GM06990 (cell line): ENCODE measurements at places on chromosomes 1 and 21.

GRCh38 chr1:55164906-55165305 lies 50.3 kb downstream of the USP24 start:
- DNase-seq = no peak

DNA sequence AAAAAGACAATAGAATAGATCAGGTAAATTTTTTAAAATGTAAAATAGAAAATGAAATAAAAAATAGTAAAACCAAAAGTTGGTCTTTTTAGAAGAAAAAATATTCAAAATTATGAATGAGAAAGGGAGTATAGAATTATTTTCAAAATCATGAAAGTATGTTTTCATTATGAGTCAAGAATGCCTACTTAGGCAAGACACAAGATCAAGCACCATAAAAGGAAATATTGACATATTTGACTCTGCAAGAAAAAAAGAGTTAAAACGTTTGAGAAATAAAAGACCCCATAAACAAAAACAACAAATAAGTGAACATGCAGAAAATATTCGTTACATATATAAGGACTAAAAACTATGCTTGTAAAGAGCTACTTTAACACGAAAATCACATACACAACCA lies 4.8 kb upstream of the COX20 start:
- no peak for DNase-seq

DNA sequence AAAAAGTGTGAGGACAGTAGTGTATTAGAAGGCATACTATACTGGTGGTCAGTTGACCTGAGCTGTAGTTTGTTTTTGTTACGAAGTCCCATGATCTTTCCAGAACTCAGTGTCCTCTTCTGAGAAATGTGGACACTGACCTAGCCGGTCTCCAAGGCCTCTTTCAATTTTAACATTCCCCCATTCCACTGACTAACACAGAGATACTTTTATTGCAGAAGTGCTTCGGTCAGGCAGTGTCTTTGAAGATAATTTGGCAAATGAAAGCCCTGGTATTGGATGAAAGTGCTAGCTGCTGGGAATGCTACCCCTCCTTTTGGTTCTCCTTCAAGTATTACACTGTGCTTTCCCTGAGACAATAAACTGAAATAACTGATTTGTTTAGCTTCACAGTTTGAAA lies 89.4 kb downstream of the LMO4 start:
- DNase-seq = no peak

GRCh38 chr1:91501523-91501851 lies 836 bp downstream of the CDC7 start:
- no peak for DNase-seq

- no peak for DNase-seq
Observed at GRCh38 chr1:65722461-65722860, 70.2 kb upstream of the PDE4B start.

DNA sequence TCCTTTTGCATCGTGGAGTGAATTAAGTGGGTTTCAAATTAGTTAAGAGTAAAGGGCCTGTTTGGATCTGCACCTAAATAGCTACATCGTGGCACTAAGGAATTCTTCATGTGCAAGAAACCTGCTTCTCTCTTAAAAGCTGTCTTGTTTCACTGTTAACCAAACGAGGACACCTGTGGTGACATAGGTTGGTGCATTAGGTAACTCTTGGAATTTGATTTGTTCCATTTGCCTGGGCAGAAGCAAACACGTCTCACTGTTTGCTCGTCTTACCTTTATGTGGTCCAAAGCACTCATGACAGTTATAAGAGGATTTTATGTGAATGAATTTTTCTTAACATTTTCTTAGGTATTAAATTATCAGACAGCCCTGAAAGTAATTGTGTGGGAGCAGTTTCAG lies 60.9 kb downstream of the PRDM2 start:
- no peak for DNase-seq

GRCh38 chr1:37085393-37085792 lies 51.1 kb upstream of the GRIK3 start:
- DNase-seq = no peak

DNA sequence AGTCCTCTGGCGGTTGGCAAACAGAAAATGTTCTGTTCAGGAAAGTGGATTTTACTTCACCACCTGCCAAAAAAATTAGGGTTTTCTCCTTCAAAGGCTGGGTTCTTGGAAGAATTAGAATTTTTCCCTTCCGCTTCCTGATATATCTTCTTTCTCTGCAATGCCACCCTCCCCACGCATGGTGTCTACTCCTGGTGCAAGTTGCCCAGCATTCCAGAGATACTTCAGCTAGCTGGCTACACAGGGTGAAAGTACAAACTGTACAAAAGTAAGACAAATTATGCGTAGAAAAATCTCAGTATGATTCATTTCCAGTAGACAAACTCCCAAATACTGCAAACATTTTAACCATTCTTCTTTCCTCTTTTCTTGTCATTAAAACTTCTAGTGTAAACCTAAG lies 430.1 kb upstream of the ESRRG start:
- DNase-seq = no peak

- DNase-seq = no peak
Observed at GRCh38 chr1:162587347-162587746, 25.8 kb downstream of the UAP1 start.

- no peak for DNase-seq
Observed at GRCh38 chr1:78519446-78519845, 28.7 kb downstream of the PTGFR start.

- no peak for DNase-seq
Observed at GRCh38 chr21:18178509-18178908, 66.1 kb upstream of the CHODL start.

GRCh38 chr21:28393279-28393678 lies 599.4 kb downstream of the LTN1 start:
- DNase-seq = no peak

GRCh38 chr1:119987686-119988085 lies 81.8 kb downstream of the NOTCH2 start:
- DNase-seq = no peak

- no peak for DNase-seq
Observed at GRCh38 chr1:39021426-39021825, 4.7 kb upstream of the NDUFS5 start.

GRCh38 chr1:89022167-89022959 lies at the start of gene GBP3:
Gene GBP3, minus strand, starts transcription at chr1:89022866. Its CDS starts 2,145 bp downstream, at chr1:89020721.
- DNase-seq = no peak

GRCh38 chr1:88228114-88228513 lies 456.0 kb upstream of the PKN2 start:
- DNase-seq = no peak

GRCh38 chr1:160656737-160657136 lies 9.9 kb upstream of the SLAMF1 start:
- no peak for DNase-seq

DNA sequence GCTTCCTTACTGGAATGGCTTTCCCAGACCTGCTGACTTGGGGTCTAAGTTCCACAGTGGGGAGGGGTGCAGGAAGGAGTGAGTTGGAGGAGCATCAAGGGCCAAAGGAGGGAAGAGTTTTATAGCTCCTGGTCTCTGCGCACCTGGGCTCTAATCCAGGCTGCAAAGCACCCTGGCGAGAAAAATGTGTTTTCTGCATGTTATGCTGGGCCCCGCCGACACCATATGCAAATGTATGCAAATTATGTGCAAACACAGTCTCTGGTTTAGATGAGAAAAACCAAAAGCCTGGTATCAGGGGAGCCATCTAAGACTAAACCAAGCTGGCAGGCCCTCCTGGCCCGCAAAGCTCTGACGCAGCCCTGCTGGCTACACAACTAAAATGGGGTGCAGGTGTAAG lies 95.0 kb downstream of the VWA5B1 start:
- no peak for DNase-seq

GRCh38 chr1:65316233-65316632 lies 6.9 kb downstream of the DNAJC6 start:
- no peak for DNase-seq

DNA sequence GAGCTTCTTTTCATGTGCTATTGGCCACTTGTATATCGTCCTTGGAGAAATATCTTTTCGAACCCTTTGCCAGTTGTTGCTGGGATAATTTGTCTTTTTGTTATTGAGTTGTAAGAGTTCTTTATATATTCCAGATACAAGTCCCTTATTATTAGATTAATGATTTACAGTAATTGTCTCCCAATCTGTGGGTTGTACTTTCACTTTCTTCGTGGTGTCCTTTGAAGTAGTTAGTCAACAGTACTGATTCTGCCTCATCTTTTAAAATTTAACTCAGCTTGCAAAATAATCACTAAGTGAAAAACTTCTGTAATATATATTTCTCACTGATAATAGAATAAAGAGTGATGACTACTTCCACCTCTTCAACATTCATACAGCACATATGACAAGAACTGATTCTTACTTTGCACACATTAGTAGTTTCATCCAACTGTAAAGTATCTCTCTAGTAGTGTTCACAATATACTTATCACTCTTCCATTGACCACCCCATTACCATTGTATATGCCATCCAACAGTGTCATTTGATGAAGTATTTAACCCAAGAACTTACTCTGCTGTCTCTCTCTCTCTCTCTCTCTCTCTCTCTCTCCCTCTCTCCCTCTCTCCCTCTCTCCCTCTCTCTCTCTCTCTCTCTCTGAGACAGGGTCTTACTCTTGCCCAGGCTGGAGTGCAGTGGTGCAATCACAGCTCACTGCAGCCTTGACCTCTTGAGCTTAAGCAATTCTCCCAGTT lies 104.2 kb upstream of the DMRTA2 start:
- DNase-seq = no peak

GRCh38 chr1:44747878-44748277 lies 8.2 kb downstream of the KIF2C start:
- no peak for DNase-seq

DNA sequence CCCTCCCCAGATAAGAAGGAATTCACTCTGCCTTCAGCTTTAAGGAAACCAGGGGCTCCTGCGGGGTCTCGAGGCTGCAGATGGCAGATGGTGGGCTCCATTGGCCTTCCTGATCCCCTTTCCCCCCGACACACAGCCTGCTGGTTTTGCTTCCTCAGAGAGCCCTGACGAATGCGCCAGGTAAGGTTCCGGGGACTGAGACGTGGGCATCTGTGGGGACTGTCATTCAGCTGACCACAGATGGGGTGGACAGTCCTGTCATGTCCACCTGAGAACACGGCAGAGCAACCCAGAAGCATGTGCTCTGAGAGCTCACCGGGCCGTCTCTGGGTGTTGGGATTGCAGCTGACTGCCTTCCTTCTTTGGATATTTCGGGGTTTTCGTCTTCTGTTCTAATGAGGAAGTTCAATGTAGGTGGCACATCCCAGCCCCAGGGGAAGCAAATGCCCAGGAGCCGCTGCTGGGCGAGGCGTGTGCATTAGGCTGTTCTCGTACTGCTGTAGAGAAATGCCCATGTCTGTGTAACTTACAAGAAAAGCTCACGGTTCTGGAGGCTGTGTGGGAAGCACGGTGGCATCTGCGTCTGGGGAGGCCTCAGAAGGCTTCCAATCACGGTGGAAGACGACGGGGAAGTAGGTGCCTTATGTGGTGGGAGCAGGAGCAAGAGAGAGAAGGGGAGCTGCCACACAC lies 22.6 kb upstream of the TTC34 start:
- no peak for DNase-seq

- no peak for DNase-seq
Observed at GRCh38 chr1:54109129-54110090, 43.4 kb downstream of the CDCP2 start.

DNA sequence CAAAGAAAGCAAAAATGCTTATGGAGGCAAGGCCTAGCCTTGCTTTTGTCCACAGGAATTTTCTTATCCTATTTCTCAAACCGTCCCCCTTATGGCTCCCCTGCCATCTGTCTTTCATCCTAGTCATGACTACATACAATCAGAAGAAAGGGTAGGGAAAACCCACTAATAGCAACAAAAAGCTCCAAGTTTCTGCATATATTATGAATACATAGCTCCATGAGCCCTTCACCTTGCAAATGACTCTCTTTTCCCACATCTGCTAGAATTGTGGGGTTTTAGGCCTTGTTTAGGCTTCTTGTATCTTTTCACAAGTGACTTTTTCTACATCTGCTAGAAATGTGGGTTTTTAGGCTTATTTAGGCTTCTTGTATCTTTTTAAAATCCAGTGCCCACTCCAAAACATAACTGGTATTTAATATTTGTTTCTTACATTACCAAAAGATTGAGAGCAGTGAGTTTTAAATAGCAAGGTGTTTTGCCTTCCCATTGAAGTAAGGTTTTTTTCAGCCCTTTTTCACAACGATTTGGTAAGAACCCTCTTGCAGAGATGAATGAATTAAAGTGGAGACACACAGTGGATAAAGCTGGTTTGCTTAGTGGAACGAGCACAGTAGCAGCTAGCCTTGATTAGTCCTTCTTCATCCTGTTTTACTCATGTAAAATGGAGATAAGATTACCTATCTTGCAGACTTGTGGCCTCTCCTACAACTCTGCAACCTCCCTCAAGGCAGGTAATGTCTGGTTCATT lies 4.4 kb downstream of the GADD45A start:
- DNase-seq = no peak

DNA sequence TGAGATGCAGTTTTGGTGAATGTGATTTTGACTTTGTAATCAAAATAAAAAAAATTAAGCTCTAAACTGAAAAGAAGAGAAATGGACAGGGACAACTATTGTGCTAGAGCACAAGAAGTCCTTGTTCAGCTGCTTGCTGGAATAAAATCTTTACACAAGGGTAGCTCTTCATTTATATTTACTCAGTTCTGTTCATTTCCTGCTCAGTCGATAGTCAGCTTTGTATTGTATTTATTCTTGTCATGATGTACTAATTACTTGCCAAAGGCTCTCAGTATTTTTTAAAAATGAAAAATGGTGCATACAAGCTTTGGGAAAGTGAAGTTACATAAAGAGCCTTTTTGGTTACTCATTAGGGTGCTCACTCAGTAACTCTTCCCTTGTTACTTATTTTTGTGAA lies 17.8 kb downstream of the F5 start:
- DNase-seq = no peak

DNA sequence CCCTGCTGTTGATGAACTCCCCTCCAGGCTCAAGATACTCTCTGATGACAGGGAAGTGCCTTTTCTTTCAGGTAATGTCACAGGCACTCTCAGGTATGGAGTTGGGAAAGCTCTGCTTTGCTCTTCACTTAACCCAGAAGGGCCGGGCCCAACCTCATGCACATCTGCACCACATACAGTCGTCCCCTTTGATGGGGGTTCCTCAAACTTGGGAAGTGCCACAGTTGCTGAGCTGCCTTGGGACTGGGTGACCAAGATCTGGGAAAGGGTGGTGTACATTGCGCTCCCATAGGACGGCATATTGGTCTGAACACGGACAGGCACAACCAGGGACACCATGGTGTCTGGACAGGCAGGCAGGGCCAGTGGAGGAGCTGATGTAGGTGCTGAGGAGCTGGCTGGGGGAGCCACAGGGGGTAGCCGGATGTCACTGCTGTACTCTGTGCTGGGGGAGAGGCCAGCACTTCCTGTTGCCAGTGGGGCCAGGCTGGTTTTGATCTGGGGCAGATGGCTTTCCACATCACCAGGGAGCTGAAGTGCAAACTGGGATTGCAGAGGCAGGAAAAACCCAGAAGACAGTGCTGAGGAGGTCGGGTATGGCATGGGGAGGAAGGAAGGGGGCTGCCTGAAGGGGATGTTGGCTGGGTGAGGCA lies 96.2 kb upstream of the EDN2 start:
- no peak for DNase-seq

DNA sequence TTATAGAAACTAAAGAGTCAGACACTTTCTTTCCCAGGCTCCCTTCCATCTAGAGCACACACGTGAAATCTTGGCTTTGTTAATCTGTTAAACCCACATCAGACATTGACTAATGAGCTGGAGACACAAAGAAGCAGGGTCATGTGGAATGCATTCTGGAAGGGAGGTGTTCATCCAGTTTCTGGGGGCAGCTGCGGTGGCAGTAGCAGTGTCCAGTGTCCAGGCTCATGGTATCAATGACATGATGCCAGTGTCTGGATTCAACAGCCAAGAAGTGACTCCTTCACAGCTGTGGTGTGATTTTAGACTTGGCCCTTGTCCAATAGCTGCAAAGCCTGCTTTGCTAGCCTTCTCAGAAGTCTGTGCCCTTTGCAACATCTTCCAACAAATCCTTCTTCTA lies 95.2 kb downstream of the NTPCR start:
- no peak for DNase-seq
